Effector memory CD8-positive, alpha-beta T cell (primary cell): ENCODE measurements at places on chromosomes 3 and 15.

DNA sequence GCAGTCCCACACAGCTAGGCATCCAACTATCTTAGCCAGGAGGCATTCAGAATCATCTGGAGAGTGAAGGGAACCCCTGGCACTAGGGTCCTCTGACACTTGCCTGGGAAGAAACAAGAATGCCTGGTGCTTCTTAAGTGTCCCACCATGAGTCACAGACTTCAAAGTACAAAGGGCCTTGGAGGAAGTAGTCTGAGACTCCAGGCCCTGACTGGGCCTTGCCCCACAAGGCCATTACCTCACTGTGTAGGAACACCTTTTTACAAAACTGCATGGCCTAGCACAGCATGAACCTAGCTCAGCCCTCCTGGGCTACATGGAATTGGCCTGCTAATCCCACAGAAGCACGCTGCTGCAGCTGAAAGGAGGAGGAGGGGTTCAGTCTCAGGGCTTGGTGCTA is 104.5 kb upstream of the SLCO2A1 start:
- DNase-seq = no peak

- no peak for DNase-seq
Measured at GRCh38 chr3:103308921-103309320, 874.1 kb downstream of the ZPLD1 start.

GRCh38 chr3:129555153-129555550 is 12.2 kb downstream of the H1-8 start:
- no peak for DNase-seq

GRCh38 chr15:26868029-26868685 is 1.3 kb downstream of the GABRA5 start:
- DNase-seq = no peak
